ENCODE measurements at places on chromosomes 3 and 15.

GRCh38 chr3:127775398-127776109 is 46.8 kb downstream of the MGLL start:
- DNase-seq, result no peak

- DNase-seq, result peak; percentile 45
These were observed 20.5 kb downstream of the WDR73 start for GRCh38 chr15:84633311-84634227.

- no peak for DNase-seq
These were observed 53.9 kb upstream of the MELTF start for GRCh38 chr3:197083486-197083885.

DNA sequence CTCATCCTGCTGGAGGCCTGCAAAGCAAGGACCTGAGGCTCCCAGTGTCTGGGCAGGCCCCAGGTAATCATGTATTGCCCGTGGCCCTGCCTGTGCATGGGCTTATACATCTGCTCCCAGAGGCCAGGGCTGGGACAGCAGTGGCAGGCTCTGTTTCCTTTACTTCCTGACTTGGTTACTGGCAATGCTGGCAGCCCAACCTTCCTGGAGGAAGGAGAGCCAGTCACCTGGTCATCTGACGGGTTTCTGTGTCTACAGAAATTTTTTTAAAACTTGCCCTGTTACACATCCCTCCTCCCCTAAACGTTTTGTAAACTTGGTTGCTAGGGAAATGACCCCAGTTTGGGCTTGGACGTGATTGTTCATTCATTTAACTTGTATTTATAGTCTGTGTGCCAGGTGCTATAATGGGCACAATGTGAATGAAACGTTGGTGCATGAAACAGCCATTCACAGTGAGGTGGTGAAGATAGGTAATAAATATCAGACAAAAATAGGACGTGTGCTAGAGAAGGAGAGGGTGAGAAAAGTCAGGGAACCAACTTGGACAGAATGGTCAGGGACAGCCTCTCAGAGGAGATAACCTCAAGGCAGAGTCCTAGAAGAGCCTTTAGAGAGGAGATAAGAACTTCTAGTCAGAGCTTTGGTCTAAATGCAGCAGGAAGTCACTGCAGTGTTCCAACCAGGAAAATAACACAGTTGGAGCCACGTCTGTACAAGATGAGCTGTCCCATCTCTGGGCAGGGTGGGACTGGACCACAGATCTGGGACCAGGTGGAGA is 14.1 kb downstream of the TEX264 start:
- DNase-seq, result no peak

DNA sequence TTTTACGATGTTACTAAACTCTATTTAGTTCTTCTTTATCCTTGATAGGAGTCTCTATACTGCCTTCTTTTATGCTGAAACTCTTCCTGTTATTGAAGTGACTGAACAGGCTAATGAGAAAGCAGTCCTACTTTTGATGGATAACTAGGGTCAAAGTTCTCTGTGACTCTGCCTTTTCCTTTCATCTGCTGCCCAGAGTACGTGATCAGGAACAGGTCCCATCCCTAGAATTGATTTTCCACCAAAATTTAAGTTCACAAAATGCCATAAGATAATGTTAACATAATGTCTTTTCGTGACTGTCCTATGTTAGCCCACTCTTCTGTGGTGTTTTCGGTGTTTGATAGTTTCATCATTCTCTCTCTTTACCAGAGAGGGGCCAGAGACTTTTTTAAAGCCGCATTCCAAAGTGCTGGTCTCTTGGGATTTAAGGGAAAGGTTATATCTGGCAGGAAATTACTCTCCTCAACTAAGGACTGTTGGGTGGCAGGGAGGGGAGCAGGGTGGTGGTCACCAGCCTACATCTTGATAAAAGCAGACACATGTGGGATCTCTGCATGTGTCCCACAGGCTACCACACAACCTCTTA is 50.3 kb upstream of the PLXND1 start:
- DNase-seq, result no peak

- DNase-seq, result no peak
These were observed 2.7 kb downstream of the IQSEC1 start for GRCh38 chr3:13070391-13071070.

DNA sequence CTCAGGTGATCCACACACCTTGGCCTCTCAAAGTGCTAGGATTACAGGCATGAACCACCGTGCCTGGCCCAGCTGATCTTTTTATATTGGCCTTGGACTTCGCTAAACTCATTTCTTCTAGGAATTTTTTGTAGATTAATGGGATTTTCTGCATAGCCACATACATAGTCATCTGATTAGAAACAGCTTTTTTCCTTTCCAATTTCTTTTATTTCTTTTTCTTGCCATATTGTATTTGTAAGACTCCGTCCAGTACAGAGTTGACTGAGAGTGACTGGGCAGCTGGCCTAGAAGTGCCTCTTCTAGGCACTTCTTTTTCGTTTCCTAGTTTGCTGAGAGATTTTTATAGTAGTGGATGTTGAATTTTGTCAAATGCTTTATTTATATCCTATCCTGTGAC is 37.4 kb downstream of the ARIH1 start:
- DNase-seq, result no peak

DNA sequence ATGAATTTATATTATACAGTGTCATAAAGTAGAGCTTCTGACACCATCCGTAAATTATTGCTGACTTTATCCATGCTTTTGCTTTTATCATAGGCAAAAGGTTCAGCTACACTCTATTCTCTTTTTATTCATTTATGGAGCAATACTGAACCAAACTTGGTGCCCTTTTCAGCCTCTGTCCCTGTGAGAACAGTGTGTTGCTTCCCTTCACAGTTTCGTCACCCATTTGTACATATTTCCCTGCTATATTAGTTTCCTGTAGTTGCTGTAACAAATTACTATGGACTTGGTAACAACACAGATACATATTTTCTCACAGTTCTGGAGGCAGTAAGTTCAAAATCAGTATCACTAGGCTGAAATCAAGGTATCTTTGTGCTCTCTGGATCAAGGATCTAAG is 2.8 kb upstream of the RPL24 start:
- DNase-seq, result no peak

DNA sequence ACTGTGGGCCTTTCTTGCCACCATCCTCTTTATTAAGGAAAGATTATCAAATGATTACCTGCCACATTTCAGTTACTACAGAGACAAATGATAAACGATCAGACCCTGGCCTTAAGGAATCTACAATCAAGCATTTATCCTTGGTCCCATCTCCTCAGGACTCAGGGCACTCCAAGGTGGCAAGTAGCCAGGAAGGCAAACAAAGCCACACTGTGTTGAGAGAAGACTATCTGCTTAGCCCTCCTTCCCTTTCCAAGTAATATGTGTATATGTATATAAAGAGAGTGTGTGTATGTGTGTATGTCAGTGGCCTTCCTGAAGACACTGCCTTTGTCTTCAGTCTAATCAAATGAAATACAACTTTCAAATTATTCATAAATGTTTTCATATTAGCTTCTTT is 490.1 kb upstream of the ATP11B start:
- no peak for DNase-seq

DNA sequence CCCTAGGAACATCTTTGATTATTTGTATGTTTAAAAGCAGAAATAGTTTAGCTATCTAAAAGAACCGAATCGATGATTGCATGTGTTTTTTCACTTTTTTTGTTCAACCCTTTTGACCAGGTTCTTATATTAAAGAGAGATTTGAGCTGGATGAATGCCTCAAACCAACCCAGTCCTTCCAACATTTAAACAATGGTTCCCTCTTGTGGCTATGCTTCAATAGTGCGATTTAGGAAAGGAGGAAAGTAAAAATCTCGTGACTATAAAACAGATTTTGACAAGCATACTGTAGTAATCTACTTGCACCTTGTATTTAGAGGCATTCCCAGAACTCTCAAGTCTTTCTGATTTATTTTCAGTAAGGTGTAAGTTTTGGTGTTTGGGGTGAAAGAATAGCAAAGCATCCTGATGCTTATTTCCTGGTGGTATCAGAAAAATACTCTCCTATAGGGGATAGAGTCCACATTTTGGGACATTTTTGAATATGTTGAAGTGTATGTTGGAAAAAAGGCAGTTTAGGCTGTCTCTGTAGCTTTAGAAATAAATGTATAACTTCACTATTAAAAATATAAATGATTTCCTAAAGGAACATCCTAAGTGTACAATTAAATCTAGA is 159.6 kb upstream of the KCNH8 start:
- no peak for DNase-seq

- DNase-seq, result no peak
These were observed 98.9 kb downstream of the LINGO1 start for GRCh38 chr15:77533578-77534430.

GRCh38 chr3:102200126-102200525 is 234.7 kb upstream of the ZPLD1 start:
- no peak for DNase-seq

DNA sequence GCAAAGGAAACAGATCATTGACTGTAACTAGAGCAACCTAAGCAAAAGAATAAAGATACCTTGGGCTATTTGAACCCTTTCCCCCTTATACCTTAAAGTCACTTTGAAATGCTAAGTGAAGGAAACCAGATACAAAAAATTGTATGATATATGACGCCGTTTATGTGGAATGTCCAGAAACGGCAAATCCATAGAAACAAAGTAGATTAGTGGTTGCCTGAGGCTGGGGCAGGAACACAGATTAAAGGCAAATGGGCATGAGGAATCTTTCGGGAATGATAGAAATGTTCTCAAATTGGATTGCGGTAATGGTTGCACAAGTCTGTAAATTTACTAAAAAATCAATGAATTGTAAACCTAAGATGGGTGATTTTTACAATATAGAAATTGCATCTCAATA is 160.1 kb upstream of the CCDC54 start:
- no peak for DNase-seq

- no peak for DNase-seq
These were observed 63.2 kb downstream of the MAGEF1 start for GRCh38 chr3:184648636-184649035.

DNA sequence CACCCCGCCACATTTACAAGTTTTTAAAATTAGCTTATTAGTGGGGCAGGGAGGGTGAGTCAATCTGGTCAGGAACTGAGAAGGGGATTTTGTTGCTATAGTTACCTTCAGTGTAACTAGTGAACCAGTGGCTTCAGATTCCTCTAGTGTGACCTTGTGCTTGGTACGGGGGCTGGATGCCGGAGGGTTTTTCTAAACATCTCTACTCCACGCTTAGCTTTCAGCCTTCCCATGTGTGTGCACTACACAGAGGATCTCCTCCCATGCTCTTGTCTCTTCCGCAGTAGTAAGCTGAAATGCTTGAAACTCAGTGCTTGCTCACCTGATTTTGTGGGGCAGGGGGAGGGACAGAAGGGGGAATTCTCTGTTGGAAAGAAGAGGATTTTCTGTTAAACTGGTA is 67.9 kb upstream of the AKAP13 start:
- DNase-seq, result no peak

GRCh38 chr3:108673988-108674661 is 83.1 kb downstream of the RETNLB start:
- no peak for DNase-seq

DNA sequence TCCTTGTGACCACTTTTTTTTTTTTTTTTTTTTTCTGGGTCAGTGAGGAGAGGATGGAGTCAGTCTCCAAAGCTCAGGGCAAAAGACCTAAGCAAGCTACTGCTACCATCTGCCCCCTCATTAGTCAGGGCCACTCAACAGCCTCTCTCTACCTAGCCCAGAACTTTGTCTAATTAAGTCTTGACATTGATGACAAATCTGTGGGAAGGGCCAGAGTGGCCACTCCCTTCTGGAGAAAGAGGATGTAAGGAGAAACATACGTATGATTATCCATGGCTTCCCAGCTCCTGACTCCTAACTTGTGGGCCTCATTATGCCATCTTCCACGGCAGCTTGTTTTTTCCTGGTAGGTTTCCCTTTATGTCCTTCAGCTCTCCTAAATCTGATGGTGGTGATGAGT is 37.9 kb downstream of the NR1I2 start:
- no peak for DNase-seq

DNA sequence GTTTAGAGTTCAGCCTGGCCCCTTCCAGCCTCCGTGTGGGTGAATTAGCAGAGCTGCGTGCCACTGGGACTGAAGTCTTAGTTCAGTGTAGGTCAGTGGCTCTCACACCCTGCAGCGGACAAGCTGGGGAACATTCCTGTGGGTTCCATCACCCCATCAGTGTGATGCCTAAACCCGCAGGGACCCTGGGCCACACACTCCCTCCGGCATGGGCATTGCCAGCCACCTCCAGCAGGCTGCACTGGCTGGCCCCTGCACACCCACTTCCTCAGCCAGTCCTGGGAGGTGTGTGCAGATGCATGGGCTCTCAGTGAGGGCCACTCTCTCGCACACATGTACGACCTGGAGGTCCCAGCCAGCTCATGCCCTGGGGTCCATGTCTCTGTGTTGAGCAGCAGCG is 32.1 kb upstream of the TOPBP1 start:
- no peak for DNase-seq

DNA sequence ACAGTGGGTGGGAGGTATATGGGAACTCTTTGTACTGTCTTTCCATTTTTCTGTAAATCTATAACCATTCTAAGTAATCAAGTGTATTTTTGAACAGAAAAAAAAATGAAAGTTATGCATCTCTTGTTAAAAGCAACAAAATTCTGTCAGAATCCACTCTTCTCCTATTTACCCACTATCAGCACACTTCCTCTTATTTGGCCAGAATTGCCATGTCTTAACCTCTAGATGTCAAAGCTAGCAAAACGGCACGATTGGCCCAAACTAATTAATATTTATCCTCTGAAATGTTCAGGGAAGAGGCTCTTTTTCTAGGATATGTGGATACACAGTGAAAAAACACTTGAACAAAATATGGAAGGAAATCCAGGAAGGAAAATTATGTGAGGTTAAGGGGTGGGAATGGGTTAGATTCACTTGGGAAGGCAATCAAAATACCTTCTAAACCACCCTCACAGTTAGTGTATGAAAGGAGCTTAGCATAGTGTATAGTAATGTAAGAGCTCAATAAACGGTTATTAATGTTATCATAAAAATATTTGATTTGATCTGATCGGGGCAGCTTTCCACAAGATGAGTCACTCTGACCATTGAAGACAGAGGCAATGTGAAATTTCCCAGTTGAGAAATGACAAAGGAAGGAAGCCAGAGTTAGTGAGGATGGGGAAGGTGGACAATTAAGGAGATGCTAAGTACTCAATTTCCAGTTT is 20.1 kb upstream of the TGFBR2 start:
- no peak for DNase-seq

GRCh38 chr15:56659197-56659596 is 74.1 kb downstream of the ZNF280D start:
- no peak for DNase-seq

GRCh38 chr3:44415421-44415820 is 62.0 kb downstream of the ZNF445 start:
- DNase-seq, result no peak

Measured in activated T-cell treated with anti-CD3 and anti-CD28 coated beads for 1 hour (primary cell).